ENCODE measurements at places on chromosomes 11 and 22. TPM values are rescaled to one million over a fixed set of nuclear protein-coding genes. Genes with fewer than 3 reads are reported as not detected.
A peak's percentile ranks its signal among the peaks of the same experiment; 100 is the strongest.

DNA sequence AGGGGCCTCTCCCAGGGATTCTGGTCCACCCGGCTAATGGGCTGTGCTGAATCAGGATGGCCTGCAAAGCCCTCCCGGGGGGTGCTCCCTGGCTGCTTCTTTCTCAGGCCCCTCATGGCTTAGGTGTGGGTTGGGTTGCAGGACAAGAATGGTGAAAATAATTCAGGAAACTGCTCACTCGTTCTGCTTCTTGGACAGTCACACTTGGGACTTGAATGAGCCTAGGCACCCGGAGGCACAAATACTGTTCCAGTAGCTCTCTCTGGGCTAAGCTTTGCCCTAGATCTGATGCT is 83.2 kb downstream of the TRIM29 start:
- no peaks in the 10 kb centered on the region for H3K36me3 ChIP-seq
- H3K4me3 ChIP-seq = no peak overlapping the region
- H3K4me1 ChIP-seq = no peaks in the 10 kb centered on the region
- no peak overlapping the region for H3K27ac ChIP-seq
- peaks cover 53% of the 10 kb centered on the region for H3K27me3 ChIP-seq
- DNase-seq = no peak

DNA sequence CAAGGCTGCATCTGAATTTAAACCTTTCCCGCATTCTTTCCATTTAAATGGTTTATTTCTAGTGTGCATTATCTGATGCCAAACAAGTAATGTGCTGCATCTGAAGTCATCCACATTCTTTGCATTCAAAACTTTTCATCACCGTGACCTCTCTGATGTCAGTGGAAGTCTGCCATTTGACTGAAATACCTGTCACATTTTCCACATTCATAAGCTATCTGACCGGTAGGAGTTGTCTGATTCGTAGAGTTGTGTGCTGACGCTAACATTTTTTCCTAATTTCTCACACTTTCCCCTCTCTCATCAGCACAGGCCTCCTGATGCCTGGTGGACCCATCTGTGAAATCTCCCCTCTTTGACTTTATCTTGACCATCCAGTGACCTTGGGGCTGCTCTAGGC is 79.9 kb upstream of the BARX2 start:
- H3K27ac ChIP-seq = no peak overlapping the region
- H3K4me1 ChIP-seq = no peaks in the 10 kb centered on the region
- H3K4me3 ChIP-seq = no peak overlapping the region
- no peak for DNase-seq
- H3K36me3 ChIP-seq = no peaks in the 10 kb centered on the region

GRCh38 chr22:42649246-42650099 is at the start of gene CYB5R3:
Gene CYB5R3, minus strand, starts transcription at chr22:42649392. Its CDS starts 77 bp downstream, at chr22:42649315.
- H3K36me3 ChIP-seq = no peaks in the 10 kb centered on the region
- DNase-seq = peak; percentile 85
- no peaks in the 10 kb centered on the region for H3K27me3 ChIP-seq
- H3K27ac ChIP-seq = peak within 1 kb of the TSS; percentile 85
- H3K4me3 ChIP-seq = peak within 1 kb of the TSS; percentile 99

GRAMD4 gene
- total RNA-seq = 21.4 TPM

GRCh38 chr11:20213790-20214189 is 53.5 kb upstream of the DBX1 start:
- no peak overlapping the region for H3K27ac ChIP-seq
- no peaks in the 10 kb centered on the region for H3K4me1 ChIP-seq
- peaks cover 13% of the 10 kb centered on the region for H3K27me3 ChIP-seq

TRAF6 gene
- total RNA-seq = 25.3 TPM

PKDREJ gene
- 0.07 TPM for total RNA-seq

GRCh38 chr11:72940417-72940816 is 126.2 kb downstream of the ATG16L2 start:
- DNase-seq = no peak
- peaks cover 4% of the 10 kb centered on the region for H3K4me1 ChIP-seq
- no peaks in the 10 kb centered on the region for H3K36me3 ChIP-seq

GRCh38 chr11:118885831-118886565 is 2.3 kb downstream of the CXCR5 start:
- no peaks in the 10 kb centered on the region for H3K27me3 ChIP-seq
- H3K4me1 ChIP-seq = peaks cover 47% of the 10 kb centered on the region
- no peak overlapping the region for H3K4me3 ChIP-seq

DNA sequence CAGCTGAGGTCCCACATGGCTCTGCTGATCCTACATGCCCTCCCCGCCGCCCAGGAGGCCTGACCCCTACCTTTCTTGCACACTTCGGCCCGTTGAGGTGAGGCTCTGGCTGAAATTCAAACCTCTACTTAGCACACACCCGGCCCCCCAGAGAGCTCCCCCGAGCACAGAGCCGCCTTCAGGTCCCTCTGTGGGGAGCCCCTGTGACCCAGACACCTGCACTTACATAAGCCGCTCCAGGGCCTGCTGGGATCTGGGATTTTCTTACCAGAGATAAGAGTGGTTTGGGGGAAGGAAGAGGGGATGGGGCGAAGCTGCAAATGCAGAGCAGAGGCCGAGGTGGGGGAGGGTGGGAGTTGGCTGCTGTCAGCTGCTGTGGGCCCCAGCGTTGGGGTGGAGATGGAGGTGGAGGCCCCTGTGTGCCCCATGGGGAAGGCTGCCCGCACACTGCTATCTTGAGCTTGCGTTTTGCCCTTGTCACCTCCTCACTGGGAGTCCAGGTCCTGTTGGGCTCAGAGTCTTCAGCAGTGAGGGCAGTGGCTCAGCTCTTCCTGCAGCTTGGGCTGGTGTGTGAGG is 30.6 kb downstream of the CAPN1 start:
- no peak for DNase-seq
- H3K27me3 ChIP-seq = peaks cover 8% of the 10 kb centered on the region
- no peak overlapping the region for H3K27ac ChIP-seq
- H3K36me3 ChIP-seq = peaks cover 6% of the 10 kb centered on the region

DNA sequence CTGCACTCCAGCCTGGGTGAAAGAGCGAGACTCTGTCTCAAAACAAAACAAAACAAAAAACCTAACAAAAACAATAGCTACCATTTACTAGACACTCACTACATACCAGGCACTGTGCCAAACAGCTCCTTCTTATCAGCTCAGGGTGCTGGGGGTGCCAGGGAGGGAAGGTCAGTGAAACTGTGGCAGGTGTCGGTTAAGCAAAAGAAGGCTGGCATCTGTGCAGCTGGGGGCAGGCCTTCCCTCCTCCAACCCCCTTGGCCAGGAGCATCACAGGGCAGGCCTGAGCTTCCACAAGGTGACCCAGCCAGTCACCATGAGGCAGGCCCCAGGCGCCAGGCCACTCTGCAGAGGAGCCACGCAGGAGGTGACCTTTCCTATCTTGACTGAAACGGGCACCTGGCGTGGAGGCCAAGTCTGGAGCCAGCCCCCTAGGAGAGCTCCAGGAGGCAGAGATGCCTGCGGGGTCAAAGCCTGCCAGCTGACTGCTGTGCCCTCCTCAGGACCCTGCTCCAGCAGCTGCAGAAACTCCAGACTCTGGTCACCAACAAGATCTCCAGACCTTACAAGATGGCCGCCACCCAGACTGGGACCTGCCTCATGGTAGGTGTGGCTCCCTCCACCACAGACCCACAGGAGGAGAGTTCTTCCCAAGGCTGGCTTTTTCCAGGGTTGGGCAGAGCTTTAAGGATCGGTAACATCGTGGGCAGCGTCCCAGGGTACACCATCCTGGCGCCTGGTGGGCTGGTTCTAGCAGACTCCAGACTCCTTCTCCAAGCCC is 31.3 kb upstream of the DGKZ start:
- H3K4me3 ChIP-seq = no peak overlapping the region
- peaks cover 18% of the 10 kb centered on the region for H3K4me1 ChIP-seq
- DNase-seq = peak; percentile 53
- no peaks in the 10 kb centered on the region for H3K27me3 ChIP-seq

SEPTIN3 gene
- total RNA-seq = 0.25 TPM

BIRC2 gene
- 41.4 TPM for total RNA-seq

POTEH gene
- total RNA-seq = not detected

DNA sequence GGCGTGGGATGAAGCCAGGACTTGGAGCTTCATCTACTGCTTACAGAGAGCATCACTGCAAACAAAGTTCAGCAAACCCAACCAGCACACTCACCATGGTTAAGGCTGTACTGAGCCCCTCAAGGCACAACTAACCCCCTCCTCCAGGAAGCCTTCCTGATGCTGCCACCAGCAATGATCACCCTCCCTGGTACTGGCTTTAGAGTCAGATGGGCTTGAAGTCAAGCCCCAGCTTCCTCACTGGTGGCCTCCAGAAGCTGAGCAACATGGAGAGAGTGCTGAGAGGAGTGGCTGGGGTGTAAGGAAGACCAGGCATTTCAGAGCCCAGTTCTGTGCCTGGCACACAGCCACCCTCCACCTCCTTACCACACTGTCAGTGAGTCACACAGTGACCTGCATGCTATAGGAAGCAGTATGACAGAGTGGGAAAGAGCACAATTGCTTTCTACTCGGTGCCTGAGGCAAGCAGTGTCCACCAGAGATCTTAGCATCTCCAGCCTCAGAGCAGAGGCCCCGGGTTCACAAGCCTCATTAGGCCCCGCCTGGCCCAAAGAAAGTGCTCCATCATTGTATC is 24.7 kb upstream of the BAIAP2L2 start:
- peaks cover 4% of the 10 kb centered on the region for H3K4me1 ChIP-seq
- H3K27ac ChIP-seq = peak overlapping the region; percentile 58
- no peaks in the 10 kb centered on the region for H3K27me3 ChIP-seq
- H3K4me3 ChIP-seq = no peak overlapping the region
- DNase-seq = no peak
- H3K36me3 ChIP-seq = no peaks in the 10 kb centered on the region

DNA sequence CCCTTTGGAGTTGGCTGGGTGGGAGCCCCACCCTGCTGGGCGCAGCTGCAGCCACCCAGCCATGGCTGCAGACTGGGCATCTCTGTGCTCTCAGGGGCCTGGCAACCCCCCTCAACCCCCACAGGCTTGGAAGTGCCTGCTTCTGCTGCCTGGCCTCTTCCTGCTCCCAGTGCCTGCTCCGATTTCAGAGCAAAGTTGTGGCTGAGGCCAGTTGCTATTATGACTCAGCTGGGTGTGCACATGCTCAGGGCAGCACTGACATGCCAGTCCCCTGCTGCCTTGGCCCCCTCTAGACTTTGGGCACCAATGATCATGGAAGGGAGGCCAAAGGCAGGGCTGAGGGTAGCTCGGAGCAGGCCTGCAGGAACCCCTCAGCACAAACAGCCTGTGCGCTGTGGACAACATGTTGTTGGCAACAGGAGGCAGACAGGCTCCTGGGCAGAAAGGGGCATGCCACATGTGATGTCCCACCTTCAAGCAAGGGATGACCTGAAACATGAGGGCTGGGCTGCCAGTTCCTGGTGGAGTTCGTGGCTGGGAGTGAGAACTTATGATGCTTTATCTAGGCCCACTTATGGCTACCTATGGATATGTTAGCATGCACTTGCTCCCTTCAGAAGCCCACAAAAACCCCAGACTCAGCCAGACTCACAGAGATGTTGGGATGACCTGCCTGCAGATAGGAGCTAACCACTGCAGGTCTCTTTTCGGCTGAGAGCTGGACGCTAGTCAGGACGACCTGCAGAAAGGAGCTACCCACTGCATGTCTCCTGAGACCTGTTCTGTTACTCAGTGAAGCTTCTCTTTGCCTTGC is 96.4 kb upstream of the AMOTL1 start:
- H3K4me1 ChIP-seq = no peaks in the 10 kb centered on the region
- H3K4me3 ChIP-seq = no peak overlapping the region
- H3K27me3 ChIP-seq = peaks cover 3% of the 10 kb centered on the region
- no peak overlapping the region for H3K27ac ChIP-seq
- H3K36me3 ChIP-seq = no peaks in the 10 kb centered on the region

- no peaks in the 10 kb centered on the region for H3K27me3 ChIP-seq
- no peak overlapping the region for H3K4me3 ChIP-seq
- no peaks in the 10 kb centered on the region for H3K4me1 ChIP-seq
- H3K27ac ChIP-seq = no peak overlapping the region
- no peak for DNase-seq
Measured at GRCh38 chr11:73331138-73331916, 23.3 kb downstream of the ARHGEF17 start.

DNA sequence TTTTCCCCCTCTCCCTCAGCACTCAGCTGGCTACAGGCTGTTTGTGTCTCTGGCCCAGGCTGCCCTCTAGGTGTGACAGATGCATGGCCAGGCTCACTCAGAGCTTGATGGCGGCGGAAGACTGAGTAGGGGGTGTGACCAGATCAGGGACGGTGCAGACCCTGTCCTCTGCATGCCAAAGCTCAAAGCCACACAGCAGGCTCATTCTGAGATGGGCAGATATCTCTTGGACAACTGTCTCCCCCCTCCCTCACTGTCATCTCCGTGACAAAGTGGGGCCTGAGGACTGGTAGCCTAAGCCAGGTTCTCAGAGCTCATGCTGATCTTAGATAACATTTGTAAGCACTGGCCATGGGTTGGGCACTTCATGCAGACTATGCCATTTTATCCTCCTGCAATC is 231.3 kb downstream of the DSCAML1 start:
- H3K36me3 ChIP-seq = no peaks in the 10 kb centered on the region
- no peak for DNase-seq
- H3K4me3 ChIP-seq = no peak overlapping the region
- H3K27me3 ChIP-seq = peaks cover 9% of the 10 kb centered on the region
- H3K4me1 ChIP-seq = no peaks in the 10 kb centered on the region

DNA sequence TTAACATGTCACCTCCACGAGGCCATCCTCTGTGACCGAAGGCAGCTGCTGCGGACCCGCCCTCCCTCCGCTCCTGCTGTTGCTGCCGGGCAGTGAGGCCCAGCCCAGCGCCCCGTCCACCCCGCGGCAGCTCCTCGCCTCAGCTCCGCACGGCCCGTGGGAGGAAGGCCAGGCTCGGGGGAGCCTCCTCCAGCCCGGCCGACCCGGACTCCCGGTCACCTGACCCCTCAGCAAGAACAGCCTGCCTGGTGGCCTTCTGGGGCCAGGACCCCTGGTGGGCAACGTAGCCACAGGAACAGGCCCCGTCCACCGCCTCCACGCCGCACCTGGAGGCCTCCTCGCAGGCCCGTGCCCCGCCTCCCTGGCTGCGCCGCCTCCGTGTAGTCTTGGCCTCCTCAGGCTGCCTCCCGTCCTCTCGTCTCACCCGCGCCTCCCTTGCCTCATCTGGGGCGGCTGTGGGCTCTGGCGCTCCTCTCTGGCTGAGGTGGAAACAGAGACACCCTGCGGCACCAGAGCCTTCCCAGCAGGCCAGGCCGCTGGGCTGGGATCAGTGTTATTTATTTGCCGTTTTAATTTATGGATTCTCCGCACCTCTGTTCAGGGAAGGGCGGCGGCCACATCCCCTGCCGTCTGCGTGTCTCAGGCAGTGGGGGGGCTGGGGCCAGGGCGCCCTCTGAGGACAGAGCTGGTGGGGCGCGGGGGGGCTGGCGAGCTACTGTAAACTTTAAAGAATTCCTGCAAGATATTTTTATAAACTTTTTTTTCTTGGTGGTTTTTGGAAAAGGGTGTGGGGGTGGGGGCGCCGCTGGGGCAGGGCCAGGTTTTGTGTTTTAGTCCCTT is 25.4 kb downstream of the MOB2 start:
- no peak overlapping the region for H3K27ac ChIP-seq
- no peaks in the 10 kb centered on the region for H3K27me3 ChIP-seq
- no peaks in the 10 kb centered on the region for H3K4me1 ChIP-seq
- H3K4me3 ChIP-seq = no peak overlapping the region
- no peak for DNase-seq
